Foreskin keratinocyte (primary cell): ENCODE measurements at places on chromosomes 3 and 15.

GRCh38 chr3:27209617-27210264 lies 159.4 kb downstream of the NEK10 start:
- DNase-seq: no peak

GRCh38 chr3:186123012-186123411 lies 14.1 kb upstream of the ETV5 start:
- no peak for DNase-seq

- no peak for DNase-seq
These were observed 960.2 kb downstream of the SQOR start for GRCh38 chr15:46595016-46595415.

DNA sequence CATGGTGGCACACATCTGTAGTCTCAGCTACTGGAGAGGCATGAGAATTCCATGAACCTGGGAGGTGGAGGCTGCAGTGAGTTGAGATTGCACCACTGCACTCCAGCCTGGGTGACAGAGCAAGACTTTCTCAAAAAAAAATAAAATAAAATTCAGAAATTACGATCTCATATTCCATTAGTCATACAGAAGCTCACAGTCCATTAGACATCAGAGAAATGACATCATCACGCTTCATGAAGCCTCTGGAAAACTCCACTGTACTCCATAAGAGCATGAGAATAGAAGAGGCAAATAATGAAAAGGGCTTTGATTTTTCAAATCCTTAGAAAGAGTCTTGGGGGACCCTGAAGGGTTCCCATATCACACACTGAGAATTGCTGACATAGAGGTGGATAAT lies 145.0 kb upstream of the MITF start:
- no peak for DNase-seq

DNA sequence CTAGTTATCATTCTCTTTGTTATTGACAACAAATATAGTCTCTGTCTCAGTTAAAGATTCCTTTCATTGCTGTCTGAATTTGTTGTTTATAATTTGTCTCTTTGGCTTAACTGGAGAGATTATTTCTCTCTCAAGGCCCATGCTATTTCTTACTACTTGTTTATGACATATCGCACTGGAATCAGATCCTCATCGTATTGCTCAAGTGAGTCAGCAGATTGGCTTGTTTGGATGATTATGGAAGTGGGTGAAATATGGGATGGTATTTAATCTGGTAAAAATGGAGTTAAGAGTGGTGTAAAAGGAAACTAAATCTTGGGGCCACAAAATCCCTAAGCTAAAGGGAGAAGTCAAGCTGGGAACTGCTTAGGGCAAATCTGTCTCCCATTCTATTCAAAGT lies 613.1 kb downstream of the SI start:
- DNase-seq: no peak

GRCh38 chr15:62942428-62942827 lies 100.1 kb upstream of the TPM1 start:
- no peak for DNase-seq
